NCI-H1105 (cell line): ENCODE measurements at places on chromosomes 1 and 21.

DNA sequence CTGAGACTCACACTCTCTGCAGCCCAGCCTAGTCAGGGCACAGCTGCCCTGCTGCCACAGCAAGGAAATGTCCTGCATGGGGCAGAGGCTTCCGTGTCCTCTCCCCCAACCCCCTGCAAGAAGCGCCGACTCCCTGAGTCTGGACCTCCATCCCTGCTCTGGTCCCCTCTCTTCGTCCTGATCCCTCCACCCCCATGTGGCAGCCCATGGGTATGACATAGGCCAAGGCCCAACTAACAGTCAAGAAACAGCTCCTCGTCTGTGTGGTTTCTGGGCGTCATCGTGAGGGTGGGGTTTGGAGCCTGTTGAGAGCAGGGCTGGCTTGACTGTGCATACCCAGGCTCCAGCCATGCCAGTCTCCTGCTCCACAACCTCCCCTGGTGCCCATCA, 19.5 kb downstream of the FAAH start:
- no peak for DNase-seq

DNA sequence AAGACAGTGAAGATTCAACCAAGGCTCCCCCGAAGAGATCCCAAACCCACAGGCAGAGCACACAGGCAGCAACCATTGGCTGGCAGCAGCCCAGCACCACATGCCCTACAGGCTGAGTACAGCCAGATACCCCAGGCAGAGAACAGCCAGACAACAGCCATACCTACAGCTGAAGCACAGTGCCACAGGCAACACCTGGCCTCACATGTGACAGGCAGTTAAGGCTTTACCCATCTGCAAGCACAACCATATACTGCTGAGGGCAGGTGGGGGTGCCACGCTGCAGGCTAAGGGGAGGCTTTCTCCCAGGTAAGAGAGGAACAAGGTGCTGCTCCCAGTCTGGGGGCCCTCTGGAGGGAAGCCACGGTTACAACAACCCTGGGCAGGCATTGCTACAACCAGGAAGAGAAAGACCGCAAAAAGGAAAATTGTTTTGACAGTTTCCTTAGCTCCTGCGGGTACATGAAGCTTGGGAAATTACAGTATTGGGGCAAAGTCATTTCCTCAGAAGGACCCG, 12.3 kb downstream of the CHIT1 start:
- no peak for DNase-seq

DNA sequence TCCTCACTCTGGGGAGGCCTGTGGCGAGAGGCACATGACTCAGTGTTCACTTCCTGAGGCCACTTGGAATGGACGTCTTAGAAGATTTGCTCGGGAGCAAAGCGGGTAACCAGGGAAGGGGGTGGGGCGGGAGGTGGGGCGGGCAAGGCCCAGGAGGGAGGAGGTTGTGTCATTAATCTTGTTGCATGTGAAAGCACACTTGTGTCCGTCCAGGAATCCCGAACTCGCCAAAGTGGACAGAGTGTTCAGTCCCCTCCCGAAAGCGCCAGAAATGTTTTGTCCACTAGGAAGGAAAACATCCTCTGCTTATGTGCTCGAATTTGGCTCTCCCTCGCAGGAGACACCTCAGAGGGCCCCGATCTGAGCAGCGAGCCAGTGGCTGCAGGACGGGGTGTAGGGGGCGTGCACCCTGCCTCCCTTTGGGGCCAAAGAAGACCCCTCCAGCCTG, 84.2 kb downstream of the SPSB1 start:
- no peak for DNase-seq

DNA sequence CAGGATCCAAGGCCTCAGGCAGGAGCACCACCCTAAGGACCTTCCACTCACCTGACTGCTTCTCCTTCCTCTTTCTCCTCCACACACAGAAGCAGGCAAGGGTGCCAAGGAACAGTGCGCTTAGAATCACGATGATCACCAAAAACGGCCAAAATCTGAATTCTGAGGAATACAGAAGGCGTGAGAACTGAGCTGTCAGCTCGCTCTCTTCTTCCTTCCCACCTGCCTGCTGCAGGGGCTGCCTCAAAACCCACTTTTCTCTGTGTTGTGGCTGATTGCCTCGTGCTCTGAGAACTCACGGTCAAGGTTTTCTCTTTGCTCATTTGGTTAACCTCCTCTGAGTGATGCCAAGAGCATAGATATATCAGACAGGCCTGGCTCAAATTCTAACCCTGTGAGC, 23.8 kb downstream of the CD244 start:
- no peak for DNase-seq

DNA sequence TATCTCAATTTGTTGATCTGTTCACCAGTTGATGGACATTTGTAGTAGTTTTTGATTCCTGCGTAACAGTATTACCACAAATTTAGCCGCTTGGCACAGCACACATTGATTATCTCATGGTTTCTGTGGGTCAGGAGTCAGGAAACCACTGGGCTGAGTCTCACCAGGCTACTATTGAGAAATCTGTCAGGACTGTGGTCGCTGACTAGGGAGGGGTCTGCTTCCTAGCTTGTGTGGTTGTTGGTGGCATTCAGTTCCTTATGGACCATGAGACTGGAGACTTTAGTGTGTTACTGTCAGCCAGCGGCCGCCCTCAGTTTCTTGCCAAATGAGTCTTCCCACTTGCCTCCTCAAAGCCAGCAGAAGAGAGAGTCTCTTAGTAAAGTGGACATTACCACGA, 9.8 kb downstream of the PEX14 start:
- DNase-seq: no peak

- DNase-seq: no peak
Measured at GRCh38 chr1:205794011-205794730, 18.8 kb downstream of the SLC41A1 start.

GRCh38 chr1:201358596-201358995, 18.9 kb downstream of the TNNT2 start:
- DNase-seq: no peak

DNA sequence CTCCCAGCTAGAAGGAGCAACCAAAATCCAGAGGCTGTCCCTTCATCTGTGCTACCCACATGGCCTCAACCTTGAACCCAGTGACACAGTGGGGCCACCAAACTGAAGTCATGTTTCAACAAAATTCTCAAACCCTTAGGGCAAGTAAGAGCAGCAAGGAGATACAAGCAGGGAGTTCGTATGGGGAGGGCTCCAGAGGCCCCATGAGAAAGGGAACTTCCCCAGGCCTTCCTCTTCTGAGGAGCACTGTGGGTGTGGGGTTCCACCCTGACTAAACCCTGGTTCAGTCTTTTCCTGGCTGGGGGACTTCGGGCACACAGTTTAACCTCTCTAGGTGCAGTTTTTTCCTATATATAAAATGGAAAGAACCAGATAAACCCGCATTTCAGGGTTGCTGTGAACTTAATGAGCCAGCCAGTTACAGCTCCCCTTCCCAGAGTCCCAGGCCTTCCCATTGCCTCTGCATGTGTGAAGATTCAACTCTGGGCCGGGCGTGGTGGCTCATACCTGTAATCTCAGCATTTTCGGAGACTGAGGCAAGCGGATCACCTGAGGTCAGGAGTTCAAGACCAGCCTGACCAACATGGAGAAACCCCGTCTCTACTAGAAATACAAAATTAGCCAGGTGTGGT, 8.0 kb upstream of the THEMIS2 start:
- no peak for DNase-seq

GRCh38 chr1:30407865-30408580, 315.4 kb downstream of the MATN1 start:
- DNase-seq: no peak

GRCh38 chr21:37350472-37350871, 16.1 kb upstream of the DYRK1A start:
- DNase-seq: no peak

- DNase-seq: no peak
Measured at GRCh38 chr1:225427235-225428067, at the start of gene LBR. LBR (minus strand) TSS chr1:225428038; CDS start chr1:225424075, 3,963 bp downstream.

- no peak for DNase-seq
Measured at GRCh38 chr1:81023187-81023724, 777.5 kb upstream of the ADGRL2 start.

- no peak for DNase-seq
Measured at GRCh38 chr1:239302696-239303095, 83.7 kb upstream of the CHRM3 start.

GRCh38 chr1:35556484-35557117, 602 bp downstream of the KIAA0319L start:
- DNase-seq: no peak

- no peak for DNase-seq
Measured at GRCh38 chr1:113617438-113618141, 141.7 kb downstream of the PHTF1 start.

GRCh38 chr1:5507340-5507739, 484.9 kb downstream of the NPHP4 start:
- DNase-seq: peak; percentile 71

- no peak for DNase-seq
Measured at GRCh38 chr1:82279241-82279640, 478.5 kb downstream of the ADGRL2 start.

GRCh38 chr1:55311979-55312378, 96.8 kb upstream of the USP24 start:
- no peak for DNase-seq

DNA sequence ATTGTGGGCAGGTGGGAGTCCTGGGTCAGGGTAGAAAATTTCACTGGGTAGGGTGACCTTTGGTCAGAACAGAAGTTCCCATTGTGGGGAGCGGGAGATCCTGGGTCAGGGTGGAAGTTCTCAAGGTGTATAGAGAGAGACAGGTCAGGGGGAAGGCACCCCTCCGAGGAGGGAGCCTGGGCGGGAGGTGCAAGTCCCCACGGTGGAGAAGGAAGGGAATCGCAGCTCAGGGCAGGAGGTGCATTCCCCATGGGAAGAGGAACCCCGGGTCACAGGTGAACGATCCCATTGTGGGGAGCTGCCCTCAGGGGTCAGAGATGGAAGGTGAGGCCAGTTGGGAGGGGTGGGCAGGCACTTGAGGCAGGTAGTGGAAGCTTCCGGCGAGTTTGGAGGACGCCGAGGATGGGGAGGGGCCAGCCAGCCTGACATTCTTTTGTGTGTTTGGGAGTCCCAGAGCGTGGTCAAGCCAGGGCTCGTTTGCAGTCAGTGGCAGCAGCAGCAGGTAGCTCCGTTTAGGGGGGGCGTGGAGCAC, 637 bp downstream of the LYPLA2 start:
- peak; percentile 23 for DNase-seq

GRCh38 chr21:38897532-38898421, 92.0 kb downstream of the ETS2 start:
- peak; percentile 39 for DNase-seq

DNA sequence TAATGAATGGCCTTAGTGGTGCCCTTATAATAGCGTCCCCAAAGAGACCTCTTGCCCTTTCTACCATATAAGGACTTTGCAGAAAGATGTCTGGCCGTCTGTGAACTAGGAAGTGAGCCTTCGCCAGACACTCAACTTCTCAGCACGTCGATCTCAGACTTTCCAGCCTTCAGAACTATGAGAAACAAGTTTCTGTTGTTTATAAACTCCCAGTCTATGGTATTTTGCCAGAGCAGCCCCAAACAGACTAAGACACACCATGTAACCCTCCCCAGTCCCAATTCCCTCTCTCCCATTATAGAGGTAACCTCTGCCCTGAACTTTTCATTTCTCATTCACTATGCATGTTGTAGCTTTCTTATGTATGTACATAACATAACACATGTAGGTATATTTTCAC, 55.7 kb downstream of the NID1 start:
- DNase-seq: no peak

- no peak for DNase-seq
Measured at GRCh38 chr1:65247419-65248359, 61.7 kb upstream of the DNAJC6 start.
